ENCODE measurements at places on chromosomes 5 and 9. TPM values are rescaled to one million over a fixed set of nuclear protein-coding genes. Genes with fewer than 3 reads are reported as not detected.

SLC46A2 gene
- not detected for total RNA-seq

TICAM2 gene
- total RNA-seq: 1.1 TPM

GABBR2 gene
- total RNA-seq: not detected

RIMOC1 gene
- 17.0 TPM for total RNA-seq

CTSV gene
- 6.3 TPM for total RNA-seq

FCHO2 gene
- total RNA-seq: 31.9 TPM

ARID3C gene
- total RNA-seq: not detected

GRCh38 chr9:96048956-96049831, 173.7 kb downstream of the ERCC6L2 start:
- DNase-seq: no peak

DNA sequence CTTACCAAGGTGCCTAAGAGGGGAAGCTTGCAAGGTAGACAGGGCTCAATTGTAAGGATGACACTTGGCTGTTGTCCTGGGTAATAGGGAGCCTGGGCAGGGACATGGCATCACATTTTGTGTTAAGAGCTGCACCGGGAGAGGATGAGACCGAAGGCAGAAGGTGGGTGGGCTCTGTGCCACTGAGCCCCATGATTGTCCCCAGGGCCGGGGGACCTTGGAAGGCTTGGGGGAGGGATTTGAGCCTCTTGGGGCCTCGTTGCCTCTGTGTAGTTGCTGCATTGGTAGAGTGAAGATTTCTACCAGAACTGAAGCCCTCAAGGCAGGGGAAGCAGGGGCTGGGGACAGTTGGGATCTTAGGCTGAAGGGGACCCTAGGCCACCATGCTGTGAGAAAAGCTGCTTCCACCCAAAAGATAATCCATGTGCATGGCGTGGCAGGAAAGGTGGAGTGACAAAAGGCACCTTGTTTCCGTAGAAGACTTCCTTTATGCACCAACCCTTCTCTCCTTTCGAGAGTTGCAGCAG, 11.9 kb downstream of the FGF18 start:
- DNase-seq: no peak

GRCh38 chr9:88270413-88270812, 117.8 kb upstream of the SPIN1 start:
- DNase-seq: no peak

DNA sequence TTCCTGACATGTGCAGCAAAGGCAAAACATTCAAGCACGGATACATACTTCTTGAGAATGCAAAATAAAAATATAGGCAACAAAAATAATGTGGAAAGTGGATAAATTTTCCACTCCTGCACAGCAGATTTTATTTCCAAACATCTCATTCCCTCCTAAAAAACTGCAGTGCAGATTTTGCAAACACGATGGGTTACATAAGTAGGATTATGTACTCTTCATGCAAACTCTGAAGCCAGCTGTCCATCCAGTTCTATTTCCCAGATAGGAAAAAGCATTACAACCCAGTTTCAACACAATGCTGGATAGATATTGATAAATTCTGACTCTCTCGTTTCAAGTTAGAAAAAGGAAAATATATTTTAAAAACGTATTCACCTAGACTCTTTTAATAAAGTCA, 52.7 kb upstream of the CCNG1 start:
- DNase-seq: no peak

DNA sequence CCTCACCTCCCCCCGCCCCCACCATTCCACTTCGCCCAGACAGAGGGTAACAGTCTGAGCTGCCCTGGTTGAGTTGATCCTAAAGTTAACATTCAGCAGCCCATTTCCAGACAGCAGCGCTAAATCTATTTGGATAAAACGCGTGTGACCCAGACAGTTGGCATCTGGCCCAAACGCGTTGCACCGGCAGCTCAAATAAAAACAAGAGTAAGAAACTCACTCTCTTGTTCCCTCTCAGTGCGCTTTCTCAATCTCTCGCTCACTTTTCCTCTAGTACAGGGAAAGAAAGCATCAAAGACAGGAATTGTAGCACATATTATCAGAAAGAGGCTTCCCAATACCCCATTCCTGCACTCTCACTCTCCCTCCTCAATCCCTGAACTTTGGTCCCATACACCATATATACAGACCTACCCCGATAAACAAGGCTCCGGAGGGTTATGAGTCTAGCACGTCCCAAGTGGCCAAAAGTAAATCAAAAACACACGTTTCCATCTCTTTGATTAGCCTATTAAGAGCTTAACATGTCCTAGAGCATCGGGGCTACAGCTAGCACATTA, 1.3 kb downstream of the ADAMTS6 start:
- peak; percentile 76 for DNase-seq

GRCh38 chr5:90353254-90353653, 56.3 kb downstream of the CETN3 start:
- no peak for DNase-seq

DNA sequence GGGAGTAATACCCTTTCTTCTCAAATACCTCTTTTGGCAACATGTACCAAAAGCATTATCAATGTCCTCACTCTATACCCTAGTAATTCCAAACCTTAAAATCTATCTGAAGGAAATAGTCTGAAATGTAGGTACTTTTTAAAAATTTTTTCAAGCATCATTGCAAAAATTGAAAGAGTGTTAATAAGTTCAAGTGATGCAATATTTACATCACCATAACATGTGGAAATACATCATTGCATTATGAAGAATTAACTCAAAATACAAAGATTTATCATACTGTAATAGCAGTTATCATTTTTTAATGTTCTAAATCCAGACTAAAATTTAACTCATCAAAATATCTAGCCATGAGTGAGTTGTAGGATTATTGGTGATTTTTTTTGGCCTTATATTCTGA, 123.1 kb downstream of the DENND1A start:
- DNase-seq: no peak

- DNase-seq: peak; percentile 61
Measured at GRCh38 chr5:133287500-133287899, 235.7 kb downstream of the HSPA4 start.

DNA sequence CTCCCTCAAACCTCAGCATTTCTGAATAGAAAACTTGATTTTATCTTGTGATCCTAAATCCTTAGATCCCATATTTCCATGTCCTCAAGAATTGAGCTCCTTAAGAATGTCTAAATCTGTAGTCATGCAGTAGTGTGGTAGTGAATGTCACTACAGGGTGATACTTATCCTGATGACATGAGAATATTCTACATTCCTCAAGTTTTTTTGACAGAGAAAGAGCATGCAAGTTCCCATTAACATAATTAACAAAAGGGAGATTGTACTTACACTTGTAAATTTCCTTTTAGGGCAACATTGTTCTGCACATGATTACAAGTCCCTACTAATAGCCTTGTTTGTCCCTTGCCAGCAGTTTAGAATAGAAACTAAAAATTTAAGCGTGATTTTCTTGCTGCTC, 352.3 kb downstream of the PTPRD start:
- no peak for DNase-seq

GRCh38 chr5:60243713-60244112, 350.2 kb upstream of the PDE4D start:
- no peak for DNase-seq

- no peak for DNase-seq
Measured at GRCh38 chr5:41851116-41851515, 19.1 kb downstream of the OXCT1 start.

- no peak for DNase-seq
Measured at GRCh38 chr5:11013793-11014192, 252.8 kb upstream of the DAP start.

DNA sequence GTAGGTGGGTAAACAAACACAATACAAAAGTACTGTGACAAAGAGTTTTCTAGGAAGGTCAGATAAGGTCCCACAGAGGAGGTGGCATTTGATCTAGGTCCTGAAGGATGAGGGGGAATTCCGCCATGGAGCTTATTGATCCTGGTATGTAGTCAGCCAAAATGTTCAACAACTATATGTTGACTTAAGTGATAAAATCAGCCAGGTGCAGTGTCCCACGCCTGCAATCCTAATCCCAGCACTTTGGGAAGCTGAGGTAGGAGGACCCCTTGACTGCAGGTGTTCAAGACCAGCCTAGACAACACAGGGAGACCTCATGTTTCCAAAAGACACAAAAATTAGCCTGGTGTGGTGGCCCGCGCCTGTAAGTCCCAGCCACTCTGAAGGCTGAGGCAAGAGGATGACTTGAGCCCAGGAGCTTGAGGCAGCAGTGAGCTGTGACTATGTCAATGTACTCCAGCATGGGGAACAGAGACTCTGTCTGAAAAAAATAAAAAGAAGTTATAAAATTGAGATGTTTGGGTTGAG, 46.4 kb upstream of the PLIN2 start:
- no peak for DNase-seq

DNA sequence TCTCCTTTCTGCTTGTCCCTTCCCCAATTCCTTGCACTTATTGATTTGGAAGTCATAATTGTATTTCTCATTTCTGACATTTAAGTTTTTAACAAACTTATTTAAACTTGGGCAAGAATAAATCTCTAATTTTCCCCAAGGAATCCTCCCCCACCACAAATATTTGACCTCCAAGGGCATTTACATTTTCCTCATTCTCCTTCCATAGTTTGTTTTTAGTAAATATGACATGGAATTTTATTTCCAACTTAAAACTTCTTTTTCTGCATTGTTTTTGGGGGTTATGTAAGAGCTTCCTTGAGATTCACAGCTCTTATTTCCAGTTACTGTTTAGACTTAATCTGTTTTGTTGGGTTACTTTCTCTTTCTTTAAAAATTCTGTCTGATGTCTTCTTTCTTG, 64.9 kb downstream of the ZNF618 start:
- no peak for DNase-seq

GRCh38 chr5:96288845-96289185, 144.2 kb downstream of the PCSK1 start:
- DNase-seq: no peak

Measured in transverse colon (tissue), 4 donors.